ENCODE measurements at places on chromosomes 1 and 21.

- DNase-seq: no peak
Observed at GRCh38 chr21:25391777-25392176, 215.5 kb downstream of the MRPL39 start.

- no peak for DNase-seq
Observed at GRCh38 chr1:203995228-203995627, 77.7 kb upstream of the SOX13 start.

- DNase-seq: no peak
Observed at GRCh38 chr1:36136535-36136934, 11.5 kb upstream of the COL8A2 start.

DNA sequence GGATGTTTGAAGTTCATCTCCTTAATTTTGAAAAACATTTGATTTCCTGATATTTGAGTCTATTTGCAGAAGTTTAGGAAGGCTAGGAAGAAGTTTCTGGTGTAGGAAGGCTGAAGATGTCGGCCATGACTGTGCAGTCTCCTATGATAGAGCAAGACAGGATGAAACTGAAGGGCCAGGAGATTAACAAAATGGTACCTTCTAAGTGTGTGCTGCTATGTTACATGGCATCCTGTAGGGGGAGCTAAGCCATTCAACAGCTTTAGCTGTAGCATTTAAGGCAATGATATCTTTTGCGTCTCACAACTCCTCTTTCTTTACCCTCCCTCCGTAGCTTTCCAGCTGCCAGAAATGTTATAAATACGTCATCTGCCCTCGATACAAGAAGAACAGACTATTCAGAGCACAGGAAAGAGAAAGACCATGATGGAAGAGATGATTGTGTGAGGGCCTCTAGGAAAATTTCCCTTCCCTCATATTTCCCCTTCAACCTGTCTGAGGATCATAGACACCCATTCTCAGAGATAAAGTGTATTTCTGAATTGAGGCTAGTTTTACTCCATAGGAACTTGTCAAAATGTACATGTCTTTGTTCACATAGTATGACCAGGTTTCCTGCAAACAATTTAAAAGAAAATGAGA lies 61.1 kb downstream of the XCL1 start:
- DNase-seq: no peak

DNA sequence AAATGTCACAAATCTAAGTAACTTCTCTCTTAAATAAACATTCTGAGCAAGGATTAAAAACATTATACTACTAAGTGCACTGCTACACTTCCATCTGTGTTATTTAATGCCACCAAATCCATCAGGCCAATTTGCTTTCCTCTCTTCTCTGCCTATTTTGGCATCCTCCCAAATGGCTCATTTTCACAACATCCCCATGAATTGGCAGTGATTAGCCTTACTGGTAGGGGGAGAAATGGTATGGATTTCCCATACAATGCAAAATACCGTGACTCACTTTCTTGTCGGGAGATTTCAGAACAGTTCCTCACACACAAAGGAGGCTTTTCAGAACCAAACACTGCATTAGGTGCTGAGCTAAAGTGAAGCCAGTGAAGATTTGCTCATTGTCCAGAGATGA lies 195.7 kb downstream of the MIS18A start:
- no peak for DNase-seq

GRCh38 chr1:91700771-91701471 lies 185.0 kb downstream of the TGFBR3 start:
- no peak for DNase-seq

DNA sequence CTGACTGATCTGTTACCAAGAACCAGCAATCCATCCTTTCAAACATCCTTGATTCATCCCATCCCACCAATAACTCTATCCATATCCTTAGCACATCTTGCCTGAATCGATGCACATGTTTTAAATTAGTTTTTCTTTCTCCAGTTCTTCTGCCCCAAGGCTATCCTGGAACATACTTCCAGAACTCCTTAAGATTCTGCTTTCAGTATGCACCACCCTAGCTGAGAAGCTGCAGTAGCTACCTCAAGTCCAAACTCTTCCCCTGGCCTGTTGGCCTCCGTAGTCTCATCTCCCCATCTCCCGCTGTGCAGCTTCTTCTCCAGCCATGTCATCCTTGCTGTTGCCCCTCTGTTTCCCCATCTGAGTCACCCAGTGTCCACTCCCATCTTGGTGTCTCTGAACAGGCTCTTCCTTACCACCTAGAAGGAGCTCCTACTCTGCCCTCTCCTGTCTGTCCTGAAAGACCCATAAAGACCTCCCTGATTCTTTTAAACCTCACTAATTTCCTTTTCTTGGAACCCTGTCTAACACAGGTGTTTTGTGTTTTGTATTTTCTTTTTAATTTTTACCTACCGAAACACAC lies 108.0 kb downstream of the SGIP1 start:
- no peak for DNase-seq

GRCh38 chr1:102838016-102838415 lies 270.3 kb downstream of the COL11A1 start:
- no peak for DNase-seq

GRCh38 chr1:38563942-38564735 lies 295.4 kb downstream of the RRAGC start:
- DNase-seq: no peak

- peak; percentile 70 for DNase-seq
Observed at GRCh38 chr1:10631121-10631810, 156.5 kb downstream of the PEX14 start.

GRCh38 chr1:151970128-151970527 lies 23.5 kb downstream of the S100A10 start:
- DNase-seq: no peak

GRCh38 chr1:92362970-92363369 lies 64.1 kb downstream of the RPAP2 start:
- no peak for DNase-seq

DNA sequence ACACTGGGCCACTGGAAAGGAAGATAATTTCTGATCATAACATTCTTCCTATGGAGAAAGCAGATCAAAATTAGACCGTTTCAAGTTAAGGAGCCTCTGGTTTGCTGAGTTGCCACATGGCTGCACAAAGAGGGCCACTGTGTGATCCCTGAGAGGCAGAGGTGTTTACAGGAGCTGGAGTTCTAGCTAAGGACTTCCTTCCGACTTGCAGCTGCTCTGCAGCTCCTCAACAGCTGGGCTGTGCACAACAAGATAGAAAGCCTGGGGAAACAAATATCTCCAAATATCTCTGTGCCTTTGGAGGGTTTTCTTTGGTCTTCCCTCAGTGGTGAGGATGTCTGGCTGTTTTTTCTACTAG lies 26.8 kb downstream of the GADD45A start:
- no peak for DNase-seq

DNA sequence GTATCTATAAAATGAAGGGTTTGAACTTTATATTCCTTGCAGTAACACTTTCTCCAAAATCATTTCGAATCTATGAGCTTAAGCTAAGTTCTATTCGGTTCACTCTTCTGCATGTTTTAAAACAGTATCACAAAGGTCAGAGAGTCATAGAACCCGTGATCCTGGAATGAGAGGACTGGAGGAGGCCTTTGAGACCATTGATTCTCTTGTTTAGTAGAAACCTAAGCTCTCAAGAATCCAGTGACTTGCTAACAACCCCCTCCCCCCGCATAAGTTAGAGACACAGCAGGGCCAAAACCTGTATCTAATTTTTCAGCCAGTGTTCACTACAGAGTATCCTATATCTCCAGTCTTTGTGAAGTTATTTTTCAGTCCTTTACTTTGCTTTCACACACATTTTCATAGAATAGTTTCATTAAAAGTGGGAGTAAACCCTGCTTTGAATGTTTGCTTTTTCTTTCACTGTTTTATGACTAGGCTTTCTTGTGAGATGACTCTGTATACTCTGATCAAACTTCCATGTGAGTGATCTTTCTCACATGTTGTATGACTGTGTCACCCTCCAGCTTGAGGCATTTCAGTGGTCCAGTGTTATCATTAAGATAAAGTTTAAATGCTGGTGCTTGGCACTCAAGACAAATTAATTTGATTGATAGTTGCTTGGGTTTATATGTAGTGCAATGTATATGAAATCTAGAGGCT lies 275.4 kb upstream of the SGIP1 start:
- DNase-seq: no peak

Measured in aorta (tissue), 5 donors.